Retinal pigment epithelial cell (primary cell): ENCODE measurements at places on chromosomes 12 and 14.

- no peak for DNase-seq
Observed at GRCh38 chr12:71871116-71871515, 31.6 kb downstream of the TBC1D15 start.

- no peak for DNase-seq
Observed at GRCh38 chr14:101223561-101224162, 320.1 kb upstream of the RTL1 start.

- DNase-seq: no peak
Observed at GRCh38 chr12:109258201-109258600, 50.9 kb downstream of the FOXN4 start.

- no peak for DNase-seq
Observed at GRCh38 chr12:115297445-115297844, 613.5 kb upstream of the TBX3 start.

- DNase-seq: peak; percentile 24
Observed at GRCh38 chr12:26493656-26494055, 298.3 kb downstream of the SSPN start.

DNA sequence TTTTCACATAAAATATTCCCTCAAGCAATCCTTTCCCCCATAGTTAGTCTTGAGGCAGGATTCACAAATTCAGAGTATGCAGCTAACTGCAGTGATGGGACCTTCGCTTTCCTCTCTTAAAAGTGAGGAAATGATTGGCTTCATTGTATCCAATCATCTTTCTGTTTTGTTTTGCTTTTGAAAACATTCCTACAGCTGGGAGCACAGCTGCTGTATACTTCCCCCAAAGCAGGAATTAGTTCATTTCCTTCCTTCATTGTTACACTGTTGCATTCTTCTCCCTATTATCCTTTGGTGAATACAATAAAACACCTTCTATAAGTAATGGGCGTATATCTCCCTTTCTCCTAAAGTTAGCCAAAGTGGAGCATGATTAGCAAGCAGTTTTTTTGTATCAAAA, 9.4 kb upstream of the GAS2L3 start:
- no peak for DNase-seq
